ENCODE measurements at places on chromosomes 16 and 17.

DNA sequence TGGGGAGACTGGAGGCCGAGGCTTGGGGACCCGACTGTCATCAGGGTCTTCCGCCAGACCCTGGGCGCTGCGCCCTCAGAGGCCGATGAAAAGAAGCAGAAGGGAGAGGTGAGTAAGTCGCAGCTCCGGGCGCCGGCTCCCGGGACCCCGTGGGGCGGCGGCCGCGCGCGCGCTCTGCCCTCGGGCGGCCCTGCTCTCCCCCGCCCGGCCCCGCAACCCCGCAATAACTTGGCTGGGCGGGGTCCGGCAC lies 392 bp upstream of the ABHD15 start:
- DNase-seq, result peak; percentile 70

- DNase-seq, result no peak
Observed at GRCh38 chr17:37735165-37735564, 9.7 kb downstream of the HNF1B start.

- no peak for DNase-seq
Observed at GRCh38 chr16:81283044-81283443, 31.7 kb upstream of the GAN start.

DNA sequence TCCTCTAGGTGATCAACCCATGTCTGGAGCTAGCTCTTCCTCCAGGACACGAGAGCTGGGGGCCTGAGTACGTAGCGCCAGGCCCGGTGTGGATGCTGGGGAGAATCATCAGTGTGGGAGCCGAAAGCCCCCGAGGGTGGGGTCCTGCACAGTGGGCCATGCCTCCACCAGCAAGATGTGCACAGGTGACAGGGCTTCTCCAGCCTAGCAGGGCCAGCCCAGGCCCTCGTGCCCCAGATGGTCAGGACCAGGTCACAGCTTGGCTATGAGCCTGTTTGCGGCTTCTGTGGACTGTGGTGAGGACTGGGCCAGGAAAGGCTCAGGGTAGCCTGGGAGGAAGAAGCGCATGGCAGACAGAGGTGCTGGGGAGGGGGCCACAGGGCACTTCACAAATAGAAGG lies 7.8 kb downstream of the MPG start:
- DNase-seq, result no peak

GRCh38 chr17:39639566-39640458 lies 2.9 kb downstream of the STARD3 start:
- DNase-seq, result no peak

GRCh38 chr17:9255833-9256232 lies 234.5 kb downstream of the NTN1 start:
- no peak for DNase-seq

- no peak for DNase-seq
Observed at GRCh38 chr17:65541453-65541852, 20.0 kb downstream of the AXIN2 start.

- no peak for DNase-seq
Observed at GRCh38 chr16:14024283-14024682, 46.8 kb upstream of the MRTFB start.

All from right kidney (tissue), 9 donors.